ENCODE measurements at places on chromosomes 1 and 21.

- no peak for DNase-seq
These were observed 26.7 kb downstream of the MIA3 start for GRCh38 chr1:222644636-222644980.

GRCh38 chr1:68542586-68542985 lies 45.7 kb upstream of the DEPDC1 start:
- peak; percentile 31 for DNase-seq

GRCh38 chr1:116323491-116323890 lies 49.6 kb upstream of the ATP1A1 start:
- DNase-seq: no peak

- no peak for DNase-seq
These were observed 366.3 kb downstream of the PLPP3 start for GRCh38 chr1:56213068-56213467.

DNA sequence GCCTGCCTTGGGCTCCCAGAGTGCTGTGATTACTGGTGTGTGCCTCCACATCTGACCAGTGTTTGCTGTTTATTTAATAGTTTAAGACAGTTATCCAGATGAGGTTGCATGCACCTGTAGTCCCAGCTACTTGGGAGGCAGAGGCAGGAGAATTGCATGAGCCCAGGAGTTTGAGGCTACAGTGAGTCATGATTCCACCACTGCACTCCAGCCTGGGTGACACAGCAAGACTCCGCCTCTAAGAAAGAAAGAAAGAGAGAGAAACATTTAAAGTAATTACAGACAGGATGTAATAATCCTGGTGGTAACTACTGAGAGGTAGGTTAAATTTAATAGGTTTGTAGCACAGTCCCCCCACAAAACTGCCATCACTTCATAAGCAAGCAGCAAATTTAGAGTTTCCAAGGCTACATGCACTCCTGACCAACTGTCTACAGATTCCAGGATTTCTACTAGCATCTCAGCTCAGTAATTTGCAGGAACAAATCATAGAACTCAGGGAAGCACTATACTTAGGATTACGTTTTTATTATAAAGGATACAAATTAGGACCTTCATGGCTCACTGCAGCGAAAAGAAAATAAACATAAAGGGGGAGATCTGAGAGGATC lies 89.6 kb downstream of the PKN2 start:
- DNase-seq: peak; percentile 74

- peak; percentile 44 for DNase-seq
These were observed 55.3 kb upstream of the EIF4G3 start for GRCh38 chr1:21232044-21232443.

- no peak for DNase-seq
These were observed 36.8 kb upstream of the AHCYL1 start for GRCh38 chr1:109947582-109948284.

DNA sequence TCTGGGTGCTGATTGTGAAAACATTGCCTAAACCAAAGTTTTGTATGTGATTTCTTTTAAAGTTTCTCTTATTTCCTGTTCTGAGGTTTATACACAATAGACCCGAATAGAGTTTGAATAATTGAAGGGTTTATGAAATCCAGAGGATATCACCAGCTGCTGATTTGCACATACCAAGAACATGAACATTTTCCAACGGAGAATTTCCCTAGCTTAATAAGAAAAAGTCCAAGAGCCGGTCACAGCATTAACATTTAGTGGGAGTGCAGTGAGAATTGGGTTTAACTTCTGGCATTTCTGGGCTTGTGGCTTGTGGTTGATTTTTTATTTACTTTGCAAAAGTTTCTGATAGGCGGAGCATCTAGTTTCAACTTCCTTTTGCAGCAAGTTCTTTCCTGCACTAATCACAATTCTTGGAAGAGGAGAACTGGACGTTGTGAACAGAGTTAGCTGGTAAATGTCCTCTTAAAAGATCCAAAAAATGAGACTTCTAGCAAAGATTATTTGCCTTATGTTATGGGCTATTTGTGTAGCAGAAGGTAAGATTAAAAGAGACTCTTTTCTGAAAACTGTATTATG lies at the start of gene CFH:
TSS of gene CFH (plus strand) at position 407 of the 579 bp plus-strand sequence. CDS start at position 482, 75 bp downstream.
- peak; percentile 80 for DNase-seq

GRCh38 chr1:235588916-235589515 lies 60.6 kb downstream of the GNG4 start:
- no peak for DNase-seq

GRCh38 chr1:20485527-20486456 lies at the start of gene CAMK2N1:
CAMK2N1 (minus strand) TSS chr1:20486210; CDS start chr1:20485379, 831 bp downstream.
- peak; percentile 40 for DNase-seq

GRCh38 chr1:209590405-209590804 lies 6.9 kb downstream of the CAMK1G start:
- no peak for DNase-seq

GRCh38 chr1:93681101-93681988 lies at the start of gene BCAR3:
BCAR3 (minus strand) TSS chr1:93681837; CDS start chr1:93674930, 6,907 bp downstream.
- DNase-seq: no peak

GRCh38 chr1:56295949-56296929 lies 283.1 kb downstream of the PLPP3 start:
- DNase-seq: no peak

DNA sequence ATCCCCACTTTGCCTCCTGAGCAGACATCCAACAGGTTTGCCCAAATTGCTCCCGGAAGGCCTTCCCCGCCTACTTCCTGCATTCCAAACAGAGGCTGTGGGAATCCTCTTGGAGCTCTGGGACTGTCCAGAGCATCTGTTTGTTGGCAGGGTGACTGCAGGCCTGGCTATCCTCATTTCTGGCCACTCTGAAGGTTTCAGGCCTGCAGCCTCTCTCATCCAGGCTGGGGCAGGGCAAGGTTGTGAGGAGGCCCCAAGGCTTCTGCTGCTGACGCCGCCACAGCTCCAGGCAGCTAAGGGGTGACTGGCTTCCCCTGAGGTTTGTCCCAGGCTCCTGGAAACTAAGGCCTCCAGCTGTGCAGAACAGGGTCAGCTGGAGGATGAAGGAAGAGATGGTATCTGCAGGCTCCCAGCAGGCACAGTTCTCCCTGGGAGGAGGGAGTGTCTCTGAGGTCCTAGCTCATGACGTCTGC lies 11.3 kb downstream of the CDK18 start:
- DNase-seq: no peak

DNA sequence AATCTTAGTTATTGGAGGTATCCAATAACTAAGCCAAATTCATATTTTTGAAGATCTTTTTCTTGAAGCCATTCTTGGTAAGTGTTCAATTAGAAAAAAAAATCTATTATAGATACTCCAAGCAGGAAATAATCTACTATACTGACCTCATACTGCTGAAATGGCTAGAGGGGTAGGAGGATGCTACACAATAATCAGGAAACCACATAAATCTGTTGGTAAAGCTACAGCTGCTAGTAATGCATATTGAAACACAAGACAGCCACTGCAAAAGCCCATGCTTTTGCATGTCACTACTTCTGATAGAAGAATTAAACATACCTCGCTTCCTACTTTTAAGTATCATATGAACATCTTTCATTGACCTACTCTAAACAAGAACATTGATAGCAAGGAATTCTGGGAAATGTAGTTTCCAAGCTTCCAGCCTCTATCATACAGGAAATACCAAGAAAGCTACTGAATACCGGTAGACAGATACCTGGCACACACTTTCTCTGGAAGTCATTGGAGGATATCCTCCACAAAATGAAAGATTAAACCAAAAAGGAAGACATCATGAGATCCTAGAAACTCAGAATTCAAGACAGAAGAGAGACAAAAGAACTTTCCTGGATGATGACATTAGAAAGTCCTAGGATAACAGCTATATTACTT lies 103.0 kb upstream of the VAV3 start:
- DNase-seq: no peak

DNA sequence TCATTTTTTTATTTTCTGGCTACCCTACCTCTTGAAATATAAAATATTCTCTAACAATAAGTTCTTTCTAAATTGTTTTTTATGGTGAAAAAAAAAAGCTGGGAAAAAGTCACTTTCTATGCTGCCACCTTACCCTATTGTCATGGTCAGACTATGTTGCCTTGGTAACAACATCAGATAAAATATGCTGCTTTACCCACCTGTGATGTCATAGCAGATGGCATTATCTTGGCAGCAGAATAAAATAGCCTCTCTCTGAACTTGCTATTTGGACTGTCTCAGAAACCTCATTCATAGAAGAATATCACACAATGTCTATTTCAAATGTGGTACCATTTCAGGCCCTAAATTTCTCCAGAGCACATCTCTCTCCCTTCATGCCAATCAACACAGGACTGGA lies 69.6 kb upstream of the SGIP1 start:
- no peak for DNase-seq
